ENCODE measurements at places on chromosomes 3 and 15.
A peak's percentile ranks its signal among the peaks of the same experiment; 100 is the strongest.

GRCh38 chr3:153901991-153902390 is 219.2 kb upstream of the ARHGEF26 start:
- no peak for DNase-seq

DNA sequence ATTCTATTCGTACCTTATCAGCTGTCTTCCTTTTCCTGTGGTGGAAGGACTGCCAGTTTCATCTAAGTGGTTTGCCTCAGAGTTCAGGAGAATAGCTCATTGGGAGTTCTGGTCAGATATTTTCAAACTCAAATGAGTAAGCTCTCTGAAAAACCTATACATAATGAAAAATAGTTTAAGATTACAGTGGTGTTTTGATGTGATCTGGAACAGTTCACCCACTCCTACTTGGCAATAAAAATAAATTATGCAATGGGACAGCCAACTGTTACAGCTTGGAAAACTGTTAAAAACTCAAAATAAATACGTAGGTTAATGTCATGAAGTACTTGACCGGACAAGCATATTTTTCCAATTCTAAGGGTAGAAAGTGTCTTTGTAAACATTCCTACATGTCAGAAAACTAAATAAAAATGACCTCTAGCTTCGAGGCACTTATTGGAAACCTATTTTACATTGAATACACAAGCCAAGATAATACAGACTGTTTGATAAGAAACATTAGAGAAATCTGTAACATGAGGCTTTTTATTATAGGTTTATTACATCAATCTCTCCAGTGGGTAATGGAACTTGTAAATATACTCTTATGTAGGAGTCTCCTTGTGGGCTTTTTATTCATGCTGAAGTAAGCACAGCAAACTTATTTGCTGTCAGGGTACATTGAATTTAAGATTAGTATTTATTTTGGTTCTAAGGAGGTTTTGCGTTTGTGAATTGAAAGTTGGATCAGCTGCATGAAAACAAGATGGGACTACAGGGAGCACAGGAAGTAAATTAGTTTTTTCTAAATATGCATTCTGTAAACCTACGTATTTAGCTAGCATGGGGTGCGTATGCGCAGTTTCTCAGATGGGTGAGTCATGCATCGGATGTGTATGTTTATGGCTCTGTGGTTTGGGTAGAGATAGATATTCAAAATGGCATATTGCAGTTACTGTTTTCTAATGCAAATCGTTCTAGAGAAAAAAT is 453.1 kb downstream of the IL5RA start:
- no peak for DNase-seq

DNA sequence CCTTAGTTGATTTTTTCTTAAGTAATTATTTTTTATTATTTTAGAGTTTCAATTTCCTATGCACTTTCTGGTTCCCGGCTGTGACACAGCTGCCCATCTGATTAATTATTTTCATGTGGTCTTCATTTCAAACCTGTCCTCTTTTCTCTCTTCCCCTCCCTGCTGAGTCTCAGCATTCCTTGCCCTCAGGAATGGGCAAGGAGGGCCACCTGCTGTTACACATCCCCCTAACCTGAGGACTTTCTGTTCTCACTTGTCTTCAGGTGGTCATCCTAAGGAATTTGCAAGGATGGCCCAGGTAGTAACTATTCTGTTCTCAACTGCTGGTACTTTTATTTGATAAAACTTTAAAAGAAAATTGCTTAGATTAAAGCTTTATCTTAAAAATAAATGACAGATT is 545.0 kb downstream of the OTOL1 start:
- no peak for DNase-seq

- no peak for DNase-seq
These were observed 293.0 kb downstream of the UBE2E2 start for GRCh38 chr3:23496165-23496564.

GRCh38 chr3:195207731-195208130 is 63.2 kb downstream of the XXYLT1 start:
- DNase-seq, result no peak

DNA sequence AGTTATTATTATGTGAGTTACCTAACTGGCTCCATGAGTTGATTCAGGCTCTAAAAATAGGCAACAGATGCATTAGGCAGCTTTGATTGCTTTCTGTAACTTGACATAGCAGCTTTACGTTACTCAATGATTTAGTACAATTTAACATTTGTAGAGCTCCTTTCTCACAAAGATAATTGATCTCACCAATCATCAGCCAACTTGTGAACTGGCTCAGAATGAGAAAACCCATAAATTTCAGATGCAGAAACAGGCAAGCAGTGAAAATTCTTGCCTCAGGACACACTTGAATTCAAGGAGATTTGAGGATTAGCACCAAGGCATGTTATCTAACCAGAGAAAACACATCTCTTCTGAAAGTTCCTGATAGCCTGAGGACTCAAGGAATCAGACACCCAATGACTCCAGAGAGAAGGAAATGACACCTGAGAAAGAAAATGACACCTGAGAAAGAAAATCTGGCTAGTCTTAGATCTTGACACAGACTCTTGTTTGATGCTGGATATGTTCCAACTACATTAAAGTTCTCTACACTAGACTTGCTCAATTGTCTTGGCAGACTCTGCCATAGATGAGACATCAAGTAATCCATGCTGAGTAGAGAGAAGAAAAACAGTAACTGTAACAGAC is 315.1 kb upstream of the CBLB start:
- DNase-seq, result no peak

GRCh38 chr3:52897130-52898122 is at the start of gene STIMATE:
Gene STIMATE (minus strand): TSS chr3:52897548. CDS start chr3:52897450, 98 bp downstream.
- DNase-seq, result peak; percentile 42

- DNase-seq, result no peak
These were observed 387.9 kb downstream of the GABRG3 start for GRCh38 chr15:27358751-27359434.

DNA sequence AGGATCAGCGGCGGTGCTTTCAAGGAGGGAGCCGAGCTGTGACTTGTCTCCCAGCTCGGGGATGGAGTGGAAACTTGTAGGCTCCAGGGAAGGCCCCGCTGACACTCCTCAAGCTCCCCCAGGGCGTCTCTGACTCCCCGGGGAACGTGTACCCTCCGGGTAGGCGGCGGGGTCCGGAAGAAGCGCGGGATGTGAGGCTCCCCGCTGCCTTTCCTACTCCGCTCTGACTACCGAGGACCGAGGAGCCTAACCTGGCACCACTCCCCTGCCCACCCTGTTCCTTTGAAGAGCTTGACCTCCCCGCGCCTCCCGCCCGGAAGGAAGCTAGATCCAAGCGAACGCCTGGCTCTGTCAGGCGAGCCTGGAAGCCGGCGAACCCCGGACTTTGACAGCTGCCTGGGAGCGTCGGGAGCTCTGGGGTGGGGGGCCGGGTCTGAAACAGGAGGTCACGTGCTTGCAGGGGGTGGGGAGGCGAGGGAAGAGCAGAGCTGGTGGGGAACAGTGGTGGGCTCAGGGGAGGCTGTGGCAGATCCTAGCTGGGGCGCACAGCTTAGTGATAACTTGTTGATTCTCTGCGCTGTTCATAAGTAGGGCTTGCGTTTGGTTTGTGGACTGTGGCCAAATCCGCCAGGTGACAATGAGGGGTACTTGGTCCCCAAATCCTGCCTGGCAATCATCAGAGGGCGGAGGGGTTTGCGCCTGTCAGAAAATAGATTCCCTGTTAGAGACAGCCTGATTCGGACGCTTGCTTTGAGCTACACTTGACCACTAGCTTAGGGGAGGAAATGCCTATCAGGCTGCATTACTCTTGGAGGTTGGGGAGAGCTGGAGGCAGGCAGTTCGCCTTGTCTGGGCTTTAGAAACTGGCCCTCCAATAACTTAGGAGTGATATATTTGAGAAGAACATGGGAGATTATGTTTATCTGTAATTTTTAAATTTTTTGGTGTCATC is 1.2 kb downstream of the CLSTN2 start:
- DNase-seq, result no peak

Data from NCI-H748 treated with DMSO at 0.1 percent for 48 hours (cell line).